ENCODE measurements at places on chromosomes 12 and 14.

GRCh38 chr14:21860172-21860571, 186.6 kb upstream of the OR4E1 start:
- no peak for DNase-seq

DNA sequence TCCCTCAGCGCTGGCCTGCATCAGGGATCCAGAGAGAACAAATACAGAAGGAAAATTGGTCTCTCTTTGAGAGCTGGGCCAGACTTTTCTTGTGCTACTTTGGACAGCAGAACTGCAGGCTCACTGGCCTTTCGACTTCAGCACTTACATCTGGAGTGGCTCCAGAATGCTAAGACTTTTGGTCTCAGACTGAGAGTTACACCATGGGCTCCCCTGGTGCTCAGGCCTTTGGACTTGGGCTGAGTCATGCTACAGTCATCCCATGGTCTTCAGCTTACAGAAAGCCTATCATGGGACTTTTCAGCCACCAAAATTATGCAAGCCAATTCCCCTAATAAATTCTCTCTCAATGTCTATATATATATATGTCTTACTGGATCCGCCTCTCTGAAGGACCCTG, 9.0 kb upstream of the CD163 start:
- DNase-seq = no peak

- no peak for DNase-seq
Measured at GRCh38 chr14:74259513-74259912, 20.3 kb downstream of the VSX2 start.

DNA sequence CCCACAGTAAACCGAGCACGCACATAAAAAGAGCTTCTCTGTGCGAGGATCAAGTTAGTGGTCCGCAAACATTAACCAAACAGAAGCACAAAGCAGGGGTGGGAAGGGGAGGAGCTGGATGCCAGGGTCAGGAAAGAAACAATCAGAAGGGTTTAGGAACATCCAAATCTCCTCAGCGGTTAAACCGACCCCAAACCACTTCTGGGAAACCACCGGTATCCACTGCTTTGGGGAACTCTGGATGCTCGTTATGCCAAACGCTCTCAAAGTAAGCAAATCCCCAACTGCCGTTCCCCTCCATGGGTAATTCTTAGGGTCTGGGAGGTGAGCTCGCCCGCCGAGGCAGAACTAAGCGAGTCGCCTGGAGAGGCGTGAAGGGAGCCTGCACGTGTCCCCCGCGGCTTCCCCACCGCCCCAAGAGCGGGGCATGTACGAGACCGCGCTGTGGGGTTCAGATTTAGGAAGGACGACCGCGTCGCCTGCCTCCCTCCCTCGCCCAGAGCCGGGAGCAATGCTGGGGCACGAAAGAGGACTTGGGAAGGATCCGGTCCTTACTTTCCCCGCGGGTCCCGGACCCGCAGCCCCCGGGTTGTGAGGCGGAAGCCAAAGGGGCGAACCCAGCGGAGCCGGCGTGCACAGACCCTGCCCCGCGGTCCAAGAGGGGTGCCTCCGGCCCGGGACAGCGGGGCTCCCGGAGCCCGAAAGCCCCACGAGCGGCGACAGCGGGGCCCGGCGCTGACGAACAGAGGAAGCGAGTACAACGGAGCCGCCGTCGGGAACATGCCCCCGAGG, 711 bp downstream of the SBNO1 start:
- DNase-seq = no peak

- no peak for DNase-seq
Measured at GRCh38 chr14:104610749-104611310, 6.3 kb upstream of the TMEM179 start.

DNA sequence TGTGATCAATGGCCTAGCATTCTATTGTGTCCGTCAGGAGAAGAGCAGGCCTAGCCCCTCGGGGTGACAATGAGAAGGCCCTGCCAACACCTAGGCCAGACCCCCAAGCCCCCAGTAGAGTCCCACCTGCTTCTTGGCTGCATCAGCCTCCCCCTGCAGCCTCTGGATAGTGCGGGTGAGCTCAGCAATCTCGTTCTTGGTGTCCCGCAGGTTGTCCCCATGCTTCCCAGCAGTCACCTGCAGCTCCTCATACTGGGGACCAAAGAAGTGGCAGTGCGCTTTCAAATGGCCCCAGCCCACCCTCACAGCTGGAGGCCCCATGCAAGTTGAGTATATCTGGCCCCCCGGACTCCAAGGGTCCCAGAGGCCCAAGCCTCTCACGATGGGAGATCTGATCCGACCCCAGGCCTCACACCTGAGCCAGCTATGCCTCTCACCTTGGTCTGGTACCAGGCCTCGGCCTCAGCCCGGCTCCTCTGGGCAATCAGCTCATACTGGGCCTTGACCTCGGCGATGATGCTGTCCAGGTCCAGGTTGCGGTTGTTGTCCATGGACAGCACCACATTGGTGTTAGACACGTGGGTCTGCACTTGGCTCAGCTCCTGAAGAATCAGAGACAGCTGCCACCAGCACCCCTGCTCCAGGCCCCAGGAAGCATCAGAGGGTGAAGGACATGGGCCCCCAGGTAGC, 10.0 kb upstream of the KRT4 start:
- DNase-seq = no peak

DNA sequence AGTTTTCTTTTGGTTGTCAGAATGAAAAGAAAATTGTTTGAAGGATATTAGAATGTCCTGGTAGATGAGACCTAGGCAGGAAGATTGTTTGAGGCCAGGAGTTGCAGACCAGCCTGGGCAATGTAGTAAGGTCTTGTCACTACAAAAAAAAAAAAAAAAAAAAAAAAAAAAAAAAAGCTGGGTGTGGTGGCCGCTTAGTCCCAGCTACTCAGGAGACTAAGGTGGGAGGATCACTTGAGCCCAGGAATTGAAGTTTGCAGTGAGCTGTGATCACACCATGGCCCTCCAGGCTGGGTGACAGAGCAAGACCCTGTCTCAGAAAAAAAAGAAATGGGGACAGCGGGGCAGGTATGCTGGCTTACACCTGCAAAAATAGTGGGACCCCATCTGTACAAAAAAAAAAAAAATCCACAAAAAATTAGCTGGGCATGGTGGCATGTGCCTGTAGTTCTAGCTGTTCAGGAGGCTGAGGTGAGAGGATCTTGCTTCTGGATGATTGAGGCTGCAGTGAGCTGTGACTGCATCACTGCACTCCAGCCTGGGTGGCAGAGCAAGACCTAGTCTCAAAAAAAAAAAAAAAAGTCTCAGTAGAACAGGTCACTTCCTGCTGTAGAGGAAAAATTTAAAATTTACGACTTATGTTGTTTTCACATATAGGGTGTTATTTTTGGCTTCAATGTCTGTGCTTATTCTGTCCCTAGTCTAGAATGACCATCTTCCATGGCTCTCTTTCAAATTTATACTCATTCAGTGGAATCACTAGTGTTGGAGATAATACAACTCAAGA, 70.7 kb downstream of the PPHLN1 start:
- no peak for DNase-seq

DNA sequence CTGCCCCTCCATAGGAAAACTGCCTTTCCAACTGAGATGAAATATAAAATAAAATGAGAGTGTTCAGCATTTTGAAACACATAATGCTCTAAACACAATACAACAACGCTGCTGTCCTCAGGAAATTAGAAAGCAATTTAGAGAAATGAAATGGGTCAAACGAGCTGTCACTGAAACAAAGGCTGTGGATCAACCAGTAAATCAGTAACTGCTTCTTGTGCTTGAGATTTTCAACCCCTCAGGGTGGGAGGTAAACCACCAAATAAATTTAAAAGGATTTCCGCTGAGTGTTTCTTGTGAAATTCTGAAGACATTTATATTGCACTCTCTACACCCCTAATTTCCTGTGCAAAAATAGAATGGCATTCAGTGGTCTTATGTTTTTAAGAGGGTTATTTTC, 657.1 kb upstream of the SEL1L start:
- no peak for DNase-seq

- no peak for DNase-seq
Measured at GRCh38 chr14:75832621-75833297, 149.0 kb downstream of the TGFB3 start.

- no peak for DNase-seq
Measured at GRCh38 chr14:67569651-67570290, 30.3 kb downstream of the PIGH start.

- no peak for DNase-seq
Measured at GRCh38 chr12:104699489-104700190, 242.9 kb downstream of the CHST11 start.

- no peak for DNase-seq
Measured at GRCh38 chr12:60137513-60137912, 541.7 kb downstream of the SLC16A7 start.

Measured in activated naive CD8-positive, alpha-beta T cell treated with anti-CD3 and anti-CD28 coated beads, Interleukin-2, amount 50 U/mL, for 16 hours (primary cell).